ENCODE measurements at places on chromosomes 5 and 9.

GRCh38 chr5:71873191-71873591 lies 154.1 kb downstream of the CARTPT start:
- DNase-seq: no peak

- DNase-seq: peak; percentile 69
These were observed 9.1 kb upstream of the PTGES start for GRCh38 chr9:129761901-129762369.

- DNase-seq: no peak
These were observed 34.3 kb downstream of the NTRK2 start for GRCh38 chr9:84703793-84704192.

- DNase-seq: no peak
These were observed 419.9 kb upstream of the CDH9 start for GRCh38 chr5:27458287-27458686.

DNA sequence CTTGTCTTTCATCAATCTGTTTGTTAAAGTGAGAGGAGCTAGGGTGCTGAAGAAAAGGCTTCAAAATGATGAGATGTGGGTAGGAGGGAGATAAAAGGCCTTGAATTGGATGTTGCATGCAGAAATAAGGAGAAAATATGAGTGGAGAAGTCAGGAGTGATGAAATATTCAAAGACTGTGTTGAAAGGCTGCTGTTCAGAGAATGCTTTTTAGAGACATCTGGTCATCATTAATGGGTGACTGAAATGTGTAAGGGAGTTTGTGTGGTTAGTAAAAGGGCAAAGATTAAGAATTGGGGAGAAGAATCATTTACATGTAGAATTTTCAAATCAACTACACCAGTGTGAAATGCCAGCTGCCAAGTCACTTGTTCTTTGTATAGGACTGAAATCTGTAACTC lies 383.9 kb downstream of the MAT2B start:
- peak; percentile 68 for DNase-seq

DNA sequence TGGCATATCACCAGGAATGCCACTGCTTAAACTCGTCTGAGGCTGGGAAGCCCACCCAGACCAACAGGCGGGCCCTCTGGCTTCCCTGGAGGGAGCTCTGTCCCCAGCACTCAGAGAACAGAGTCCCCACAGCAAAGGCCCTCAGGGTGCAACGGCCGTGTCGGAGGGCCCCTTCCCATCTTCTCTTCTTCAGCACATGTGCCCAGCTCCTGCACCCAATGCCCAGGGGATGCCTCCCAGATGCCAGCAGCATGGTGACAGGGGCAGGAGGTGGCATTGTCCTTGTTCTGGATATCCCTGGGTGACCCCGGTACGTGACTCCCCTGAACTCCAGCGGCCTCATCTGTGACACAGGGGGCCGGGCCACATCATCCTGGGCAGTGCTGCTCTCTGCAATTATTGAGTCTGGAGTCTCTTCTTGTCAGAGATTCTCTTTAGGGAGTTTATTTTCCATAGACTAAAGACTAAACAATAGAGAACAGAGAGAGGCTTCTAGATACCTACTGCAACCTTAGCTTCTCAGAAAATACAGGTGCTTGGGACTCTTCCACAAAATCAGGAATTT lies 13.6 kb upstream of the OLFM1 start:
- no peak for DNase-seq

GRCh38 chr9:128314697-128315096 lies 7.5 kb downstream of the TRUB2 start:
- no peak for DNase-seq

DNA sequence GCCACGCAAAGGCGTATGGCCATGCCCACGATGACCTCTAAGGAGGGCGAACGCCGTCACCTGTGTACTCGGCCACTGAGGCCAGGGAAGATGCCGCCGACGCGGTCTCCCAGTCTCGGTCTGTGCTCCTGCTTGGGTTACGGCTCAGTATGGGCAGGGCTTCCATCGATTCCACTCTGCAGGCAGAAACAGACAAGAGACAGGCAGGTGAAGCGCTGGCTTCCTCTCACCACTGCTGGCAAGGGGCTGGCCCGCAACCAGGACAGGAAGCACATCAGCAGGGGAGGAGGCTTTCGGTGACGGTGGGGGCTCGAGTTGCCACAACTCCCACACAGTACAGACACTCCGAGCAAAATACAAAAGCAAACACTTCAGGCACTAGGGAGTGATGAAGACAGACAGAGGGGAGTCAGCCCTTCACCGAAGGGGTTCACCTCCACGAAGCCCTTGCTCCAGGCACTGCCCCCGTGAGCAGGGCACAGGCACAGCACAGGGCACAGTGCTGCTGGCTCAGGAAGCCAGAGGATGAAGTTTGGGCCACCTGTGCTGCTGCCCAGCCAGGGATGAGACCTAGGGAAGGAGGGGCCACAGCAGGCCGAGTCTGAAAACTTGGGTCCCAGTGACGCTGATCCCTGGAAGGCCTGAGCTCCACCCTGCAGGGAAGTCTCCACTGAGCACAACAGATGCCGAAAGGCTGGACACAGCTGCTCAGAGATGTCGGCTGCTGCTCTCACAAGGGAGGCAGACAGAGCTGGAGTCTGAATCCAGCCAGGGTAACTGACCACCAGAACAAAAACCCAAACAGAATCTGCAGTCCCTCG lies 91.3 kb downstream of the CAMSAP1 start:
- no peak for DNase-seq

- peak; percentile 4 for DNase-seq
These were observed 197.0 kb downstream of the DRD1 start for GRCh38 chr5:175246889-175247520.

Data from fibroblast of gingiva (primary cell).